ENCODE measurements at places on chromosomes 7 and 10.

- DNase-seq, result no peak
Measured at GRCh38 chr7:9582824-9583223, 1149.4 kb downstream of the NXPH1 start.

GRCh38 chr7:84904561-84904960 is 282.3 kb downstream of the SEMA3D start:
- no peak for DNase-seq

- DNase-seq, result no peak
Measured at GRCh38 chr10:42454313-42454712, 184.1 kb downstream of the ZNF33B start.

DNA sequence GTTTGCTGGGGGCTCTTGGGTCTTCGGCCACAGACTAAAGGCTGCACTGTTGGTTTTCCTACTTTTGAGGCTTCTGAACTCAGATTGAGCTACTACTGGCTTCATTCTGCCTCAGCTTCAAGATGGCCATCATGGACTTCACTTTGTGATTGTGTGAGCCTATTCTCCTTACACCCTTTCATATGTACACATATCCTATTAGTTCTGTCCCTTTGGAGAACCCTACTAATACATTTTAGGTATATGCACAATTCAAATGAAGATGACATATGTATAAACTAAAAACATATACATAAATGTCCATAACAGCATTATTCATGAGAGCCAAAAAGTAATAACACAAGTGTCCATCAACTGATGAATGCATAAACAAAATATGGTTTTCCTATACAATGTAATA is 75.7 kb downstream of the GPR37 start:
- DNase-seq, result no peak

GRCh38 chr10:119290301-119291048 is 83.1 kb downstream of the GRK5 start:
- no peak for DNase-seq

GRCh38 chr10:92867235-92867634 is 18.9 kb downstream of the EXOC6 start:
- DNase-seq, result no peak

- DNase-seq, result no peak
Measured at GRCh38 chr7:17985473-17986239, 42.0 kb downstream of the PRPS1L1 start.

GRCh38 chr10:125105706-125106255 is 54.6 kb downstream of the CTBP2 start:
- no peak for DNase-seq

GRCh38 chr7:16982640-16983350 is 101.0 kb upstream of the AGR3 start:
- DNase-seq, result no peak

- no peak for DNase-seq
Measured at GRCh38 chr10:1715821-1716220, 21.5 kb downstream of the ADARB2 start.

DNA sequence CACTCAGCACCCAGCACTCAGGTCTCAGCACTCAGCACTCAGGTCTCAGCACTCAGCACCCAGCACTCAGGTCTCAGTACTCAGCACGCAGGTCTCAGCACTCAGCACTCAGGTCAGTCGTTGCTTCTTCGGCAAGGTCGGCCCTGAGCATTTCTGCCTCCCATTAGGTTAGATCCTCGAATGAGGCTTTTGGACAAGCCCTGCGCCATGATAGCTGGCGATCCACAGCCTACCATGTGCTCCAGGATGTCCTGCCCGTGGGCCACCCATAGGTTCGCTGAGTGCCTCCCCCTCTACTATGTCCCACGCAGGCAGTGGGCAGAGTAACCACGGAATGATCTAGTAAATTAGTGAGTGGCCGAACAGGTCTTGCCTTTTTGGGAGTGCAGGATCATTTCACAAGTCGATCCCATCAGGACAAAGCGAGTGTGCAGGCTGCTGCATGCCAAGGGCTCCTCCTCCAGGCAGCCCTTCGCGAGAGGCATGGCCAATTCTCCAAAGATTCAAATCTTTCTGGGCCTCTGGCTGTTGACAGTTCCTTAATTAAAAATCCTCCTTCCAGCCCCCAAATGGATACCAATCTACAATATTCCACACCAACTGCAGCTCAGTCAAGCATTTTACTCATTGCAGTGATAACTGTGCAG is 206.3 kb downstream of the ADARB2 start:
- DNase-seq, result no peak

DNA sequence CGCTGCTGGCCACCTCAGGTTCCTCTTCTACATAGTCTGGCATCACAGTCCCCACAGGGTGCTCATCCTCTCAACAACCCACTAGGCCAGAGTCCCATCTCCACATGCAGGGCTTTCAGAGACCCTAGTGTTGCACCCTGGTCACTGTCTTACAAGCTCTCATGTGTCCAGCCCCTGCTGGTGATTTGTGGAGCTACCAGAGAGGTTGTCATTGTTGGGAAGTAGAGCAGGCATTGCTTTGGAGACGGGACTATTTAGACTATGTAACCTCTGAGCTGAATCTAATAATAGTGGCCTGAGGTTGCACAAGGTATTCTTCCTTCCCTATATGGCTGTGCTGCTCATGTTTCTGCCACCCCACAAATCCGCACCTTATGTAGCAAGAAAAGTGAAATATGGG is 135.3 kb upstream of the VWC2 start:
- DNase-seq, result no peak

GRCh38 chr7:129703751-129704150 is 92.2 kb downstream of the NRF1 start:
- DNase-seq, result no peak

- DNase-seq, result no peak
Measured at GRCh38 chr7:133978502-133979295, 148.4 kb upstream of the LRGUK start.

DNA sequence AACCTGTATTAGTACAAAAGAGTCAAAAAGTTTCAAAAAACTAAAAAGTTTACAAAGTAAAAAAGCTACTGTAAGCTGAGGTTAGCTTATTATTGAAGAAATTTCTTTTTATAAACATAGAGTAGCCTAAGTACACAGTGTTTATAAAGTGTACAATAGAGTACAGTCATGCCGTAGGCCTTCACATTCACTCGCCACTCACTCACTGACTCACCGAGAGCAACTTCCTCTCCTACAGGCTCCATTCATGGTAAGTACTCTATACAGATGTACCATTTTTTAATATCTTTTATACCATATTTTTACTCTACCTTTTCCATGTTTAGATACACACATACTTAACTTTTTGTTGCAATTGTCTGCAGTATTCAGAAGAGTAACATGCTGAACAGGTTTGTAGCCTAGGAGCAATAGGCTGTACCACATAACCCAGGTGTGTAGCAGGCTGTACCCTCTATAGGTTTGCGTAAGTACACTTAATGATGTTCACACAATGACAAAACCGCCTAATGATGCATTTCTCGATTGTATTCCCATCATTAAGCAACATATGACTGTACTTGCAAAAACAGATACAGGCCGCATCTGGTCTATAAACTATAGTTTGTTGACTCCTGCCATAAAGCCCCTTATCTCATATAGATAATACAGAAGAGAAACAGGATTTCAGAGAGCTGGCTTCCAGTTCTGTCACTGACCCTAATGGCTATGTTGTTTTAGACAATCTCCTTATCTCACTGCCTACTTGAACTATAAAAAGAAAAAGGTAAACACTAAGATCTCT is 438.8 kb downstream of the HTR7 start:
- DNase-seq, result no peak

GRCh38 chr7:42104231-42104630 is 132.8 kb downstream of the GLI3 start:
- no peak for DNase-seq

GRCh38 chr10:101284101-101284743 is 55.0 kb upstream of the LBX1 start:
- DNase-seq, result no peak

DNA sequence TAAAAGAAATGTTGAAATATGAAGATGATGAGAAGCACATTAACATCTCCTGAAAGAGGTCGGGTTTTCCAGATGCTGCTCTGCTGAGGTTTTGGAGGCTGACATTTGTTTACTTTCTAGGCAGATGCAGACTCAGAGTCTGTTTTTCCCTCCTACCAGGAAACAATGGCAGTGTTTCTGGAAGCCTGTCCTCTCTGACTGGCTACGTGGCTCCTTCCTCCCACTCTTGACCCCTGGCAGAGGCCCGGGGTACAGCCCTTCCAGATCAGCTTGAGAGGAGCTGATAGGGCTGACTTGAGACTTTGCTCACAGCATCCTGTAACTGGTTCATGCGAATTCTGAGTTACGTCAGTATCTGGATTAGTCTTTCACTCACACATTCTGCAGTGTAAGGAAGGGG is 41.1 kb upstream of the IL15RA start:
- DNase-seq, result no peak

DNA sequence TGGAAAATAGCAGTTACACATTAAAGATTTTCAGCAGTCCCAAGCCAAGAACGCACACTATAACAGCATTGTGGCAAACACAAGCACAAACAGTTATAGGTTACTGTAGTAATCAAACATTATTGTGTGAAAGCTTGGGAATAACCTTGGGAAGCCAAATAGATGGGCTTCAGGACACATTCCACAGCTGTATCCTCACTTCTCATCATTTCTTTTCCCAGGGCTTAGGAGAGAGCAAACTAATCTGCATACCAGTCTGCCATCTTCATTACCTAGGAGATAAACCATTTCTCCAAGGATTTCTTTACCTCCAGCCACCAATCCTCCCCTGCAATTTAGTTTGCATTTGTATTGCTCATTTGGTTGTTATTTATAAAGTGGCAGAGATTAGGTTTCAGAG is 352.4 kb downstream of the SH2D4B start:
- DNase-seq, result no peak

GRCh38 chr10:2047679-2048078 is 310.4 kb upstream of the ADARB2 start:
- DNase-seq, result no peak

DNA sequence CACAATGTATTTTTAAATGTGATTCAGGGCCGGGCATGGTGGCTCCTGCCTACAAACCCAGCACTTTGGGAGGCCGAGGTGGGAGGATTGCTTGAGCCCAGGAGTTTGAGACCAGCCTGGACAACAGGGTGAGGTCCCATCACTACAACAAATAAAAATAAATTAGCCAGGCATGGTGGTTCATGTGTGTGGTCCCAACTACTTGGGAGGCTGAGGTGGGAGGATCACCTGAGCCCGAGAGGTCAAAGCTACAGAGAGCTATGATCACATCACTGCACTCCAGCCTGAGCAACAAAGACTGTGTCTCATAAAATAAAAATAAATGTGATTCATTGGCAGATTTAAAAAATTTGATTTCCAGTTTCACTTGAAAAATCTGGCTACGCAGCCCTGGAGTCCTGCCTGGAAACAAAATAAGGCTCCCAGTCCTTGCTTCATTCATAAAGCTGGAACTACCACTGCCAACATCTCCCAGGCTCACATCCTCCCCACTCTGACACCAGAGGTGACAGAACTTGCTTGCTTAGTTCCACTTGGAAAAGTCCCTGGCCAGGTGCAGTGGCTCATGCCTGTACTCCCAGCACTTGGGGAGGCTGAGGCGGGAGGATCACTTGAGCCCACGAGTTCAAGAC is 27.9 kb upstream of the SLC35G1 start:
- DNase-seq, result no peak

GRCh38 chr7:43303740-43304241 is 191.3 kb downstream of the HECW1 start:
- DNase-seq, result no peak

- no peak for DNase-seq
Measured at GRCh38 chr7:83996879-83997278, 197.7 kb downstream of the SEMA3A start.

DNA sequence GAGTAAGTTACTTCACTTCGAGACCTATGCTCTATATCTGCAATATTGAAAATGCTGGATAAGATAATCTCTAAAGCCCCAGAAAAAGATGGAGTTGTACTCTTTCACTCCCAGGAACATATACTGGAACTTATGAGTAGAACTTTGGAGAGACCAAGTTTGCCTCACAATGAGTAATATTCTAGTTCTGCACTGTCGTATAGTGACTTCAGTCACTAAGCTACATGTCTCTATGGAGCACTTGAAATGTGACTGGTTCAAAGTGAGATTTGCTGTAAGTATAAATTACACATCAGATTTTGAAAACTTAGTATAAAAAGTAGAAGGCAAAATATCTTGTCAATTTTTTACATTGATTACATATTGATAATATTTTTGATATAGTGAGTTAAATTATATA is 116.4 kb downstream of the PTEN start:
- DNase-seq, result no peak

- no peak for DNase-seq
Measured at GRCh38 chr7:135942614-135943013, 34.5 kb downstream of the MTPN start.

- no peak for DNase-seq
Measured at GRCh38 chr7:12923971-12924370, 236.5 kb downstream of the ARL4A start.

DNA sequence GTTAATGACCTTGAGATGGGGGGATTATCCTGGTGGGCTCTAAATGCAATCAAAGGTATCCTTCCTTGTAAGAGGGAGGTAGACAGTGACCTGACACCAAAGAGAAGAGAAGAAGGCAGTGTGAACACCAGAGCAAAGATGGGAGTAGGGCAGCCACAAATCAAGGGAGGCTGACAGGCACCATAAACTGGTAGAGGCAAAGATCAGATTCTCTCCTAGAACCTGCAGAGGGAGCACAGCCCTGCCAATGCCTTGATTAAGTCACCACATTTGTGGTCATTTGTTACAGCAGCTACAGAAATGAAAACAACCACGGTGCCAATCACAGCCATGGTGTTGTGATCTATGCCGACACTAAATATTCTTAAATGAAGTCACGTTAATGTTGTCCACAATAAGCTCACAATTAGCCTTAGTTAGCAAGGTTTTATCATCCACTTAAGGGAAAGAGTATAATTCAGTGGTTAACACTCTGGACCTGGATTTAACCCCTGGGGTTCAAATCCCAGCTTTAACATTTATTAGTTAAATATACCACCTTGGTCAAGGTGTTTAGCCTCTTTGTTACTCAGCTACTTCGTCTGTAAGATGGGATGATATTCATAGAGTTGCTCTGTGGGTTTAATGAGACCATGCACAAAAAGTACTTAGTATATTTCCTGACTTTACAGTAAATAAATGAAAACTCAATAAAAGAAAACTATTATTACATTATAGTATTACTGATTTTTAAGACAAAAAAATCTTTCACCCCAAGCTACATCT is 70.8 kb downstream of the SGMS1 start:
- no peak for DNase-seq

GRCh38 chr7:80949449-80949848 is 30.6 kb upstream of the SEMA3C start:
- no peak for DNase-seq
